ENCODE measurements at places on chromosomes 7 and 10. TPM values are rescaled to one million over a fixed set of nuclear protein-coding genes. Genes with fewer than 3 reads are reported as not detected.

Gene CTNNA3
- total RNA-seq: 3.3 TPM

Gene HYAL4
- total RNA-seq: not detected

Gene LRRD1
- total RNA-seq: 0.15 TPM

- H3K4me1 ChIP-seq: peaks cover 5% of the 10 kb centered on the region
- H3K27me3 ChIP-seq: peaks cover 6% of the 10 kb centered on the region
- H3K4me3 ChIP-seq: no peak overlapping the region
These were observed 19.5 kb upstream of the GRIFIN start for GRCh38 chr7:2495418-2496299.

DNA sequence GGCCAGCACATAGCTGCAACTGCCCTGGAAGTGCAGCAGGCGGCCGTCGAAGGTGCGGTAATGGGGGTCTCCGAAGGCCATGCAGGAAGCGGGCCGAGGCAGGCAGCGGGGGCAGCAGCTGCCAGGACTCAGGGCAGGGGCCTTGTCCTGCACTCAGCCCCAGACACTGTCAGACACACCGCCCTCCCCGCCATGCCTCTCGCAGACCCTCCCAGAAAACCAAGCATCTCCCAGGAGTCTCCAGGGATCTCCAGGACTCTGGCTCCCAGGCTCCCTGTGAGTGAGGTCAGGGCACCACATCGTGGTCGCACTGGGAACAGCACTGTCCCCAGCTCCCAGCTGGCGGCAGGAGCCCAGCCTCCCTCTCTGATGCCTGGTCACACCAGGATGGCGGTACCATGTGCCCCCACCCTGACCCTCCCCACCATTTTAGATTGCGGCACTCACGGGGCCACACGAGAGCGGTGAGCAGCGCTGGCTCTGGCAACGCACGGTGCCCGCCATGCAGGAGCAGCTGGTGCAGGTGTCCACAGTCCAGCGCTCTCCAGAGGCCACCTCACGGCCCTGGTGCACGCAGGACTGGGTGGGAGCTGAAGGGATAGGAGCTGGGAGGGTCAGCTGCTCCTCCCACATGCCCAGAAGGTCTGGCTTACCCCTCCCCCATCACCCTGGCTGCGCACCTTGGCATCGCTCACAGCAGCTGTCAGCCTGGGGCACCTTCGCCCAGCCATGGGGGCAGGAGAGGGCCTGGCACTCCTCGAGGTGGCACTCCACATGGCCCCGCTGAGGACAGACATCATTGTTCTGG lies 17.5 kb downstream of the ATP6V1F start:
- H3K27me3 ChIP-seq: peaks cover 9% of the 10 kb centered on the region
- peaks cover 9% of the 10 kb centered on the region for H3K4me1 ChIP-seq
- no peak overlapping the region for H3K4me3 ChIP-seq

DNA sequence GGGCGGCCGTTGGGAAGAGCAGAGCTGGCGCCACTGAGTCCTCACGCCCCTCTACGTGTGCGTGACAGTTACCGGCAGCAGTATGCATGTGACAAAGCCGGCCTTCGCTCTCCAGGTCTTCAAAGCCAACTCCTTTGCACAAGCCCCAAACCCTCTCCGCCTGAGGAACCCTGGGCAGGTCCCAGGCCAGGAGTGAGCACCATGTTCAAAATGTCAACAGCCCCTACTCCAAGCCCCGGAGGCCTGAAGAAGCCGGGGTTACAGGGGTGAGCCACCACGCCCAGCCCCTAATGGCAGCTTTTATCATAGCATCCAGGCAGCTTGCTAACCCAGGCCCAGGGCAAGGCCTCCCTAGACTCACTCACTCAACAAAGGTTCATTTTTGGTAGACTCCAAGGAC lies 70.8 kb downstream of the OAT start:
- H3K36me3 ChIP-seq: peaks cover 2% of the 10 kb centered on the region
- no peak overlapping the region for H3K27ac ChIP-seq
- peaks cover 2% of the 10 kb centered on the region for H3K4me1 ChIP-seq

DNA sequence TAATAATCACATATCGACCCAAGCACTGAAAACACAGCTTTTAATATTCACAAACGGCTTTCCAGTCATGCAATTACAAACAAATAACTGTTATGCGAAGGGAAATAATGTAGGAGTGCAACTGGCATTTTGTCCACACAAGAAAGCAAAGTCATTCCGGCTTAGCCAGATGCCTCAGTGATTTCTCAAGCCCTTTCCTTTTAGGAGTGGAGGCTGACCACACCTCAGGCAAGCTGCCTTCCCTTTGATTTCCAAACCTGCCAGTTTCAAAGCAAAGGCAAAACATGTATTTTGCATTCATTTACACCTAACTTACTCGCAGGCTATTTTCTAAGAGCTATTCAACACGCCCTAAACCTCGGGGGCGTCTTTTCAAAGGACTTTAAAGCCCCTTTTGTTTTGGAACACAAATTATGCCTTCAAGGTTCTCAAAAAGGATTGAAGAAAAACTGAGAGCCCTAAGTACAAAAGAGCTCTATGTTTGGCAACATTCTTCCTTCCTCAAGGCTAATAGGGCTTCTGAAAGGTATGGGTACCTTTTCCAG lies 109.6 kb downstream of the CPXM2 start:
- peaks cover 33% of the 10 kb centered on the region for H3K4me1 ChIP-seq
- H3K4me3 ChIP-seq: no peak overlapping the region
- DNase-seq: no peak
- peaks cover 8% of the 10 kb centered on the region for H3K27me3 ChIP-seq
- peaks cover 6% of the 10 kb centered on the region for H3K36me3 ChIP-seq
- no peak overlapping the region for H3K27ac ChIP-seq

DNA sequence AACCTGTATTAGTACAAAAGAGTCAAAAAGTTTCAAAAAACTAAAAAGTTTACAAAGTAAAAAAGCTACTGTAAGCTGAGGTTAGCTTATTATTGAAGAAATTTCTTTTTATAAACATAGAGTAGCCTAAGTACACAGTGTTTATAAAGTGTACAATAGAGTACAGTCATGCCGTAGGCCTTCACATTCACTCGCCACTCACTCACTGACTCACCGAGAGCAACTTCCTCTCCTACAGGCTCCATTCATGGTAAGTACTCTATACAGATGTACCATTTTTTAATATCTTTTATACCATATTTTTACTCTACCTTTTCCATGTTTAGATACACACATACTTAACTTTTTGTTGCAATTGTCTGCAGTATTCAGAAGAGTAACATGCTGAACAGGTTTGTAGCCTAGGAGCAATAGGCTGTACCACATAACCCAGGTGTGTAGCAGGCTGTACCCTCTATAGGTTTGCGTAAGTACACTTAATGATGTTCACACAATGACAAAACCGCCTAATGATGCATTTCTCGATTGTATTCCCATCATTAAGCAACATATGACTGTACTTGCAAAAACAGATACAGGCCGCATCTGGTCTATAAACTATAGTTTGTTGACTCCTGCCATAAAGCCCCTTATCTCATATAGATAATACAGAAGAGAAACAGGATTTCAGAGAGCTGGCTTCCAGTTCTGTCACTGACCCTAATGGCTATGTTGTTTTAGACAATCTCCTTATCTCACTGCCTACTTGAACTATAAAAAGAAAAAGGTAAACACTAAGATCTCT lies 438.8 kb downstream of the HTR7 start:
- no peaks in the 10 kb centered on the region for H3K36me3 ChIP-seq
- H3K4me1 ChIP-seq: no peaks in the 10 kb centered on the region
- H3K27ac ChIP-seq: no peak overlapping the region
- DNase-seq: no peak
- no peak overlapping the region for H3K4me3 ChIP-seq

- H3K36me3 ChIP-seq: no peaks in the 10 kb centered on the region
- peaks cover 5% of the 10 kb centered on the region for H3K4me1 ChIP-seq
- no peaks in the 10 kb centered on the region for H3K27me3 ChIP-seq
- no peak overlapping the region for H3K4me3 ChIP-seq
- no peak overlapping the region for H3K27ac ChIP-seq
- no peak for DNase-seq
These were observed 147.7 kb downstream of the JAZF1 start for GRCh38 chr7:28032738-28033380.

DNA sequence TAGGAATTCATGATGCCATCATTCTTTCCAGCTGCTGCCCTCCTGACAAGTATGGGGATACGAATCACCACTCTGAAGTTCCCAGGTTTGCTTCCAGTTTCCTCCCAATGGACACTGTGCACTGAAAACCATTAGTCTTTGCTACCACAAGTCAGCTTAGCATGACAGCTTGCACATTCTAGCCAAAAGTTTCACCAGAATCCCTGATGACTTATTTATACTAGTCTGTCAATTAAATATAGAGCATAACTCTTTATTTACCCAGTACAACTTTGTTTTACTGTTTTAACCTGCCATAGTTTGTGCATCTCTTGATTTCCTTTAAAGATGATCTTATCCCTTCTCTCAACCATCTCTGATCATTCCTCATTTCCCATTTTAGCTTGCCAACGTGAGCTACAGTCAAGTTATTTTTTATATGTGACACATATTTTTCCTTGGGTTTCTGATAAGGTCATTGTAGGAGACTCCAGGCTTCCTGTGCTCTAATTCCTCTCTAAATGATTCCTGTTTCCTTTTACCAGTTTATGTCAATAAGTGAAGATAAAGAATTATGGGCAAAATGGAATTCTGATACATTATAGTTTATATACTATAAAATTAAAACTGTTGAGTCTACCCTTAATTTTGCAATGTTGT lies 167.5 kb upstream of the MEOX2 start:
- DNase-seq: no peak
- H3K27me3 ChIP-seq: peaks cover 4% of the 10 kb centered on the region
- no peak overlapping the region for H3K4me3 ChIP-seq
- H3K27ac ChIP-seq: no peak overlapping the region
- no peaks in the 10 kb centered on the region for H3K36me3 ChIP-seq

DNA sequence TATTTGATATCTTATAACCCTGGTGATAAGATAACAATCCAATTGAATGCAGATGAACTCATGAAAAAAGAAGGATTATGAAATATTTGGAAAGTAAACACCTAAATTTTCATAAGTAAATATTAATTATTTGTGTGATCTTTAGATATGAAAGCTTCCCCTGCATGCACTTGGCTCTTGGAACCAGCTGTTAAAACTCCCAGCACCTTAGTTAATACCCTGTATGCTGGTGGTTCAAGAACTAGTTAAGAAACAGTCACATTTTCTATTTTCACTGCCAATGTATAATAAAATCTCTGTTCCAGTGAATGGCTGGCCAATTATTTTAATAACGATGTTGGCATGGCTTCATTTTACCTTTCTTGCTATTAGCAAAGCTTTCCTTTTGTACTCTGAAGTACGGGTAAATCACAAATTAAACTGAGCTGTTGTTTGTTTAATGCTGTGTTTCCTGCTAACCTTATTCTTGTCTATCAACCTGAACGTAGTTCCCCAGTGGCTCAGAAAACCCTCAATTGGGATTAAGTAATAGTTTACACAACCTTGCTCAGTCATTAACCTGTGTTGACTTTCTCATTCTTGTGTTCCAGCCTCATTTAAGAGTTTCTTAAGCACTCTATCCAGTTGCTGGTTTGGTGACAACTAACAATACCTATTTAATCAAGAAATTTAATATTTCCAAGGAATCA lies 38.9 kb downstream of the MET start:
- H3K4me1 ChIP-seq: peaks cover 16% of the 10 kb centered on the region
- H3K27me3 ChIP-seq: no peaks in the 10 kb centered on the region
- no peaks in the 10 kb centered on the region for H3K36me3 ChIP-seq
- H3K4me3 ChIP-seq: no peak overlapping the region
- DNase-seq: no peak
- no peak overlapping the region for H3K27ac ChIP-seq

DNA sequence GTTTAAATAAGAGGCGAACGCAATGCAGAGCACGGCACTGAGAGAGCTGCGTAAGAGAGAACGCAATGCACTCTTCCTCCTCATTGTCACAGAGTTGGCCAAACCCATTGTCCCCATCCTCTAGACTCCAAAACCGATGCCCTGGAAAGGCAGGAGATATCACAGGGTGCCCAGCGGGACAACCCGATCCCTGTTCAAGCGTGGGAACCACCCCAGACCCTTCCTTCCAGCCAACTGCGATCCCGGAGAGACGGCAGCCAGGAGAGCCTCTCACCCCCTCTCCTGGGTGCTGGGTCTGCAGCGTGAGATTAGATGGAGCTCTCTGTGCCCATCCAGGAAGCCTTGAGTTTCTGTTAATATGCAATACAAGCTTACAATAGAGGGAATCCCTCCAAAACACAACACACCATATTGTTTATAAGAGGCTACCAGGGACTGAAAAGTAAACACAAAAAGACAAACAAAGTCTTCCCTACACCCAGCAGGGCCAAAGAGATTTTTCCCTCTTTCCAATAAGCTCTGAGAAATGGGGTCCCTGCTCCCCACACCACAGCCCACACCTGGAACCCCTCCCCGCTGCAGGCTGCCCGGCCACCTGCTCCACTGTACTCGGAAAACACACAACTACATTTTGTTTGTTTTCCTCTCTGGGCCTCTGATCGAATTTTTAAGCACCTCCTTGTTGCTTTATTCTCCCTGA lies 187.6 kb downstream of the ADARB2 start:
- no peak overlapping the region for H3K4me3 ChIP-seq
- H3K36me3 ChIP-seq: peaks cover 19% of the 10 kb centered on the region
- H3K27ac ChIP-seq: no peak overlapping the region
- peak; percentile 2 for DNase-seq

DNA sequence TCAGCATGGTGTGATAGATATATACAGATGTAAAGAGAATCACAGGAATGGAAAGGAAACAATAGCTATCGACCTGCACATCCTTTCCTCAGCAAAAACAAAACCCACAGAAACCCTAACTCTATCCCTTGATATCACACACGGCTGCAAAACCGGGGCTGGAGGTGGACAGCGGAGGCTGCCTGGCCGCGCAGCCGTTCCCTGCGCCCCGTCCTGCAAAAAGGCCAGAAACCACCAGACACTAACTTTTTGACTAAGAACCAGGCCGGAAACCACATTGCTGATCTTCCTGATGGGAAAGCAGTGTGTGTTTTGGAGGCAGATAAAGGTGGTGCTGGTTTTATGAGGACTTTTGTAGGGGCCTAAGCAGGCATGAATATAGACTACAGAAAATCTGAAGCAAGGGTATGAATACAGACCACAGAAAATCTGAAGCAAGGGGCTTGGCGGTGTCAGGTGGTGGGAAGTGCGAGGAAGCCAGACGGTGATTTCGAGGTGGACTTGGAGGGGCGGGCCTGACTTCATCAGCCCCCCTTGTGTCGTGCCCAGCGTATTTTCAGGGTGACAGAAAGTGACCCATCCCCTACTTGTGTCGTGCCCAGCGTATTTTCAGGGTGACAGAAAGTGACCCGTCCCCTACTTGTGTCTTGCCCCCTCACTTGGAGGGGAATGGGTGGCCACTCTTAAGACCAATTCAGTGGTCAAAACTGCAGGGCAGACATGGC lies 123.3 kb downstream of the WDR37 start:
- H3K27me3 ChIP-seq: peaks cover 5% of the 10 kb centered on the region
- peaks cover 5% of the 10 kb centered on the region for H3K36me3 ChIP-seq

- H3K36me3 ChIP-seq: no peaks in the 10 kb centered on the region
- no peak overlapping the region for H3K4me3 ChIP-seq
- no peaks in the 10 kb centered on the region for H3K27me3 ChIP-seq
- no peak overlapping the region for H3K27ac ChIP-seq
- H3K4me1 ChIP-seq: no peaks in the 10 kb centered on the region
These were observed 97.9 kb upstream of the FZD8 start for GRCh38 chr10:35739998-35740397.

All from glutamatergic neuron (in vitro differentiated cells).